ENCODE measurements at places on chromosomes 5 and 9. TPM values are rescaled to one million over a fixed set of nuclear protein-coding genes. Genes with fewer than 3 reads are reported as not detected.

PLAC8L1 gene
- 0.34 TPM for total RNA-seq

ABO gene
- total RNA-seq = not detected

LRRC19 gene
- total RNA-seq = not detected

PCDHGA12 gene
- total RNA-seq = 0.80 TPM

GRIN3A gene
- not detected for total RNA-seq

BARHL1 gene
- not detected for total RNA-seq

TNFSF15 gene
- total RNA-seq = not detected

FANCC gene
- total RNA-seq = 11.4 TPM

CDH6 gene
- 1.8 TPM for total RNA-seq

LMBRD2 gene
- total RNA-seq = 14.7 TPM

TYRP1 gene
- total RNA-seq = not detected

SPATA6L gene
- total RNA-seq = 2.3 TPM

C9orf153 gene
- not detected for total RNA-seq

FGFR4 gene
- total RNA-seq = 9.3 TPM

NR4A3 gene
- total RNA-seq = 1.9 TPM

ZNF367 gene
- 28.6 TPM for total RNA-seq

PTGS1 gene
- total RNA-seq = 1.1 TPM

FYB1 gene
- 1.0 TPM for total RNA-seq

ACER2 gene
- total RNA-seq = 0.58 TPM

SLC1A3 gene
- 23.9 TPM for total RNA-seq

OLFML2A gene
- 7.7 TPM for total RNA-seq

OBP2B gene
- total RNA-seq = not detected

Measured in A375 (cell line).